ENCODE measurements at places on chromosomes 6 and 20.

- DNase-seq: no peak
Observed at GRCh38 chr20:46269372-46269771, 38.9 kb downstream of the CDH22 start.

GRCh38 chr6:160036790-160037206, 67.9 kb downstream of the IGF2R start:
- DNase-seq: no peak

GRCh38 chr6:107398001-107398400, 61.4 kb downstream of the PDSS2 start:
- no peak for DNase-seq

GRCh38 chr6:38836585-38836984, 121.5 kb downstream of the DNAH8 start:
- DNase-seq: no peak

DNA sequence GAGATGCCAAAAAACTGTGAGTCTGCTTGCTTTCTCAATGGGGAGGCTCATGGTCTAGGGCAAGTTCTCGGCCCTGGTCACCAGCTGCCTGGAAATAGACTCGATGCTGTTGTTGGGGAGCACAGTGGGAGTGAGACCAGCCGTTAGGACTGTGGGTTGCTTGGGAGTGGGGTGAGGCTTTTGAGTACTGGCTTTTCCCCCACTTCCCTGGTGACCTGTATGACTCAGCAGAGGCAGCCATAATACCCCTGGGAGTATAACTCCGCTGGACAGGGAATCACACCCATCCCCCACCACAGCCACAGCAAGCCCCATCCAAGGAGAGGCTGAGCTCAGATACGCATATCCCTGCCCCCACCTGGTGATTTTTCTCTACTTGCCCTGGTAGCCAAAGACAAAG, 48.9 kb upstream of the OGFRL1 start:
- no peak for DNase-seq

GRCh38 chr20:40519918-40520317, 169.1 kb downstream of the MAFB start:
- DNase-seq: no peak

GRCh38 chr20:9610665-9611064, 96.3 kb downstream of the LAMP5 start:
- no peak for DNase-seq

GRCh38 chr6:100485268-100485667, 20.5 kb upstream of the SIM1 start:
- no peak for DNase-seq

- DNase-seq: no peak
Observed at GRCh38 chr6:79544299-79544927, 7.2 kb upstream of the LCA5 start.

GRCh38 chr20:57294550-57294949, 28.1 kb upstream of the BMP7 start:
- DNase-seq: no peak

GRCh38 chr20:63547725-63548480, at the start of gene SRMS:
Gene SRMS, minus strand, starts transcription at chr20:63547749. Its CDS starts 286 bp downstream, at chr20:63547463.
- no peak for DNase-seq

- DNase-seq: no peak
Observed at GRCh38 chr6:104306211-104306610, 553.5 kb downstream of the HACE1 start.

GRCh38 chr20:33964441-33964840, 29.3 kb upstream of the RALY start:
- no peak for DNase-seq

- DNase-seq: no peak
Observed at GRCh38 chr6:113953346-113953745, 17.6 kb downstream of the HDAC2 start.

DNA sequence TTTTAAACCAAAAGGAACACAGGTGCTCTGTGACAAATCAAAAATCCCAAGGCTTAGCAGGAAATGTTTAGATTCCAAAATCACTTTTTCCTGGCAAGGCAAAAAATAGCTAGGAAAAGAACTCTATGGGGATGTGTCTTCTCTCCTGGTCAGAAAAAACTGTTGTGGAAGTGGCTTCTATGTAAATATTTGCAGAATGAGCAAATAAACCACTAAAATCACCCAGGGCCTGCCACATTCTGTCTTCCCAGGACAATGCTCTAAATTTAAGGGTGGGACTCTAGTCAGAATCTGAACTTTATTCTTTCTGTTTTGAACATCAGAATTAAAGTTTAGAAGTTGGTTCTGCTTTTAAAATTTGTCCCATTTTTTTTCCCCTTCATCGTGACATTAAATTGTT, 29.3 kb downstream of the GCM1 start:
- no peak for DNase-seq

DNA sequence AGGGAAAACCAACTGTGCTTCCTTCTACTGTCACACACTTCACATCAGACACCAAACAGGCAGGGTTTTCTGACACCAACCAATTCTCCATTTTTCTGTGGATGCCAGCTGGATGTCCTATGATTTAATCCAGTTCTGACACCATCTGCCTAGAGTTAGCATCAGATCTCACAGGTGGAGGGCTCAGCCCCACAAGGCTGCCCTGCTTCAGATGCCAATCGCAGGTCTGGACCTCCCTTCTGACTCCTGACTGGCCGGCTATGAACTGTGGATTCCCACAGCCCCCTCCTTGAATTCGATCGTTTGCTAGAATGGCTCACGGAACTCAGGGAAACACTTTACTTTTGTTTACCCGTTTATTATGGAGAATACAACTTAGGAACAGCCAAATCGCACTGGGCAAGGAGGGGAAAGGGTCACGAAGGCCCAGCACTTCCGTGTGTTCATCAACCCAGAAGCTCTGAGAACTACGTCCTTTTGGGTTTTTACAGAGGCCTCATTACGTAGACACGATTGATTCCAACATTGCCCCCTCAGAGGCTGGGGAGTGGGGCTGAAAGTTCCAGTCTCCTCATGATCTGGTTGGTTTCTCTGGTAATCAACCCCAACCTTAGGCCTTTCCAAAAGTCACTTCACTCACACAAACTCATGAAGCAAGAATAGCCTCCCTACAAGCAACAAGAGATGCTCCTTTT, 25.4 kb upstream of the MAS1 start:
- no peak for DNase-seq

DNA sequence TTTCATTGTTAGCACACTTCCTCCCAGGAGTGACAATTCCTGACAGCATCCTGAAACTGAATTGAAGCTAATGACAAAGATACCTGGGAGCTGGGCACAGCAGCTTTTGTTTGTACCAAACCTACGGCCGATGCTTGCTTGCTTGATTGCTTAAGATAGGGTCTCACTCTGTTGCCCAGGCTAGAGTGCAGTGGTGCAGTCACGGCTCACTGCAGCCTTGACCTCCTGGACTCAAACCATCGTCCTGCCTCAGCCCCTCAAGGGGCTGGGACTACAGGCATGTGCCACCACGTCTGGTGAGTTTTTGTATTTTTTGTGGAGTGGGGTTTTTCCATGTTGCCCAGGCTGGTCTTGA, 84.7 kb upstream of the SCP2D1 start:
- no peak for DNase-seq

DNA sequence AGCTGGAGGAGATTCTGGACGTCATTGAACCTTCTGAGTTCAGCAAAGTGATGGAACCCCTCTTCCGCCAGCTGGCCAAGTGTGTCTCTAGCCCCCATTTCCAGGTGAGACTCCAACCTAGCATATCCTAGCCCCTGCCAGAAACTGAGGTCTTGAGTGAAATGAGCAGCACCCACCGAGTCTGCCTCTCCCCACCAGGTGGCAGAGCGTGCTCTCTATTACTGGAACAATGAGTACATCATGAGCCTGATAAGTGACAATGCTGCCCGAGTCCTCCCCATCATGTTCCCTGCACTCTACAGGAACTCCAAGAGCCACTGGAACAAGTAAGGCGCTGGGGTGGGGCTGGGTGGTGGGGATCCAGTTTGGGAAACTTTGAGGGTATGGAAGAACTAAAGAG, 4.6 kb downstream of the MEA1 start:
- DNase-seq: no peak

- DNase-seq: no peak
Observed at GRCh38 chr20:31764641-31765305, 25.7 kb downstream of the TPX2 start.

DNA sequence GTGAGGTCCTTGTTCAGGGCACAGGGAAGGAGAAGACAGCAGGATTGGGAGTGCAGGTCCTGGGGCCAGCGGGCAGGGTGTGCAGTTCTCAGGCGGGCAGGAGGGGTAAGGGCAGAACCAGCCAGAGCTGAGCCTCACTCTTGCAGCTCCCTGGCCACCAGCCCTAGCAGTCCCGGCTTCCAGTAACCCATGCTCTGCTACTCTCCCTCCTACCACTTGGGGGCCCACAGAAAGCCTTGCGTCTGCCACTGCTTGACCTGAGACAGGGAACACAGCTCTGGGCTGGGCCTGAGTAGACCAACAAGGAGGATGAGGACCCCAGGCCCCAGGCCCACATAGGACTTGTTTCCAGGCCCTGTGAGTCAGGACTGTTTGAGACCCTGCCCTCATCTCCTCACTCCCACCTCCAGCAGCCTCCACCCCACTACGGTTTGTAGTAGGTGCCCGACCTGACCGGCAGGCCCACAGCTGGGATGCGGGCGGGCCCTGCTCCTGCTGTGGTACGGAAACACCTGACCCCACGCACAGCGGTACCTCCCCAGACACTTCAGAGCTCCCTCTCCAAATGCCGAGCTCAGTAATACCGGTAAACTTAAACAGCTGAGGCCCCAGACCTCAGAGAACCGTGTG, 39.2 kb downstream of the KCNK5 start:
- DNase-seq: no peak

GRCh38 chr6:25971187-25971821, 8.7 kb downstream of the TRIM38 start:
- no peak for DNase-seq

GRCh38 chr6:134532694-134533624, 215.0 kb upstream of the SGK1 start:
- no peak for DNase-seq

DNA sequence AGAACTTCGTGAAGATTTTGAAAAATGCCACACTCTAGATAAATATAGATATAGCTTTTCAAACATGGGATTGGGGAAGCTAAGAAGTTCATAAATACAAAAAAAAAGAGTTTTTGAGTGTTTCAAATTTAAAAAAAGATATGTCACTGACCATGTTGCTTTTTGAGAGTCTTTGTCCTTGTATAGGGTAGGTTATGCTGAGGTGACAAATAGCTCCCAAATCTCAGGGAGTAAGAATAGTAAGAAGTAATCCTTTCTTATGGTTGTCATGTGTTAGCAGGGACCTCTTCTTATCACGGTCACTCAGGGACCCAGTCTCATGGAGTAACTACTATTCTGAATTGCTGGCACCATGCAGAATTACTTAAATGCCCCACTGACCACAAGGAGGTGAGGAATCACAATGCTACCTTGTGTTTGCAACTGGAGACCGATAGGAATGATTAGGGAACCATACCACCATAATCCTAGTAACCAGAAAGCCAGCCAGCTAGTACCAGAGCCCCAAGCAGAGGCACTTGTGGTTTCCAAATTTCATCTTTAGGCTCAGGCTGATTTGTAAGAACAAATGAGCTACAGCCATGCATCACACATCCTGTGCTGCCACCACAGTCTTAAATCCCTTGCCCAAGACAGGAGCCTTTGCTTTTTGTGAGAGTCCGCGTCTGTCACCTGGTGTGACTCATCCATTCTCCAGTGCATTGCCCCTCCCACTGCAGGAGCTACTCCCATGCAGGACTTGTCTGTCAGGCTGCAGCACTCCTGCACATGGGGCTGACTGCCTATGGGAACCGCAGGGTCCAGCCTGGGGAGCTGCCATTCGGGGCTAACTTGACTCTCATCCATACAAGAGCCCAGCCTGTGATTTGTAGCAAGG, 42.4 kb upstream of the ADGRF4 start:
- DNase-seq: no peak

DNA sequence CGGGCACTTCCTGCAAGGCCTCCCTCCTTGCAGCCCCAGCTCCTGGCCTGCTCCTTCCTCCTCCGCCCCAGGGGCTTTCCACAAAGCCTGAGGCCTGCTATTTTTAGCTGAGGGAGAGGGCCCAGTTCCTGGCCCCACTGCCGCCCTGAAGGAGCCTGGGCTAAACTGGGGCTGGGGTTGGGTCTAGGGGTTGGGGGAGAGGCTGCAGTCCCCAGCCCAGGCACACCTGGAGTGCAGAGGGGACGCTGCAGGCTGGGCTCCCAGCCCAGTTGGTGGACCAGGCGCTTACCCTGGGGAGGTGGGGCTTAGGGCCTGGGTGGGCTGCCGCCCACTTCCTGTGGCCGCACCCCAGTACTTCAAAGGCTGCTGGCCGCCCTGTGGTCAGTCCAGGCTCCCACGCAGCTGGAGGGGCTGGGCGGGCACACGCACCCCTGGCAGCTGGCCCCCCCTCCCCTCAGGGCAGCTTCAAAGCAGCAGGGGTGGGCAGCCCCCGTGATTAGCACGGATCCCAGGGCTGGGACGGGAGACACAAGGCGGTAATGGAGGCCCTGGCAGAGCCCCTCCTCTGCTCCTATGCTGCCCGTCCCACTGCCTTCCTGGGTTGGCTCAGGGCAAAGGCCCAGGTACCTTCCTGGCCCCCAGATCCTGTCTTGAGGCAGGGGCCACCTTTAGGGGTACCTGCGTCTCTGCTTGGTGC, 7.1 kb upstream of the ABHD16B start:
- no peak for DNase-seq
